T47D (cell line): ENCODE measurements at places on chromosomes 7 and 10.

DNA sequence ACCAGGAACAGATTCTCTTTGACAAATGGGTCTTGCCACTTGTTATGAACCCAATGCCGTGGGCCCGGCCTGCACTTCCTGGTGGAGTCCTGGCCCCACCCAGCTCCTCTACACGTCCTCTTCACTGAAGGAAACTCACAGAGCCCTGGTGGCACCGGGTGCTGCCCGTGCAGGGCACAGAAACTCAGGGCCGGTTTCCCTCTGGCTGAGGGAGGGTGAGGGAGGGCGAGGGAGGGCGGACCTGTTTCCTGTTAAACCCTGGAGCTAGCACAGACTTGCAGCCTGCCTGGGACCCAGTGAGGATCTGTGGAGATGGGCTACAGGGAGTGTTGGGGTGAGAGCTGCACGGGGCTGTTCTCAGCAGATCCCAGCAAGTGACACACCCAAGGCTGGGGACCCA lies 596.3 kb downstream of the PTPRN2 start:
- DNase-seq: no peak

DNA sequence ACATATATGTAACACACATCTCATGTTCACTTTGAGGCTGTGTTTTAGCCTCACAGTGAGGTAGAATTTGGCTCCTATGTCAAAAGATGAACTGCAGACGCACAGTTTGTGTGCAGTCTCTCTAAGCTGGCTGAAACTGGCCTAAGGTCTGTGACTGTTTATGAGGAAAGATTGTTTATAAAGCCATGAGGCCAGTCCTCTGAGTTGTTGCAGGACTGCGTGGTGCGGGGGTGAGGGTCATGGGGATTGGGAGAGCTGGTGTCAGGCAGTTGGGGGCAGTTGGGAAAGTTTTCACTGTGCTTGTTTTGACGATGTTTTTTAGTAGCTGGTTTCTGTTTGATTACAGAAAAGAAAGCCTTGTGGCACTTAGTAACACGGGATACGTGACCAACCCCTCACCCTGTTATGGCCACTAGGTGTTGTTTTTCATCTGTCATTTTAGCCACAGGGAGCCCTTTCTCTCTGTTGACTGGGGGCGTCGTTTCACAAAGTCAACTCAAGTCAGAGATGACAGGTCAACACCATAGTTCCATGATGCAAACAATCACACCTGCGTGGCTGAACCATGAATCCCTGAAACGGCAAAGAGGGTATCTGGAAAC lies 310.9 kb downstream of the CCDC3 start:
- no peak for DNase-seq

GRCh38 chr7:121301446-121302213 lies 27.2 kb upstream of the WNT16 start:
- no peak for DNase-seq

- DNase-seq: peak; percentile 79
Measured at GRCh38 chr7:50492770-50493519, 42.8 kb upstream of the FIGNL1 start.

DNA sequence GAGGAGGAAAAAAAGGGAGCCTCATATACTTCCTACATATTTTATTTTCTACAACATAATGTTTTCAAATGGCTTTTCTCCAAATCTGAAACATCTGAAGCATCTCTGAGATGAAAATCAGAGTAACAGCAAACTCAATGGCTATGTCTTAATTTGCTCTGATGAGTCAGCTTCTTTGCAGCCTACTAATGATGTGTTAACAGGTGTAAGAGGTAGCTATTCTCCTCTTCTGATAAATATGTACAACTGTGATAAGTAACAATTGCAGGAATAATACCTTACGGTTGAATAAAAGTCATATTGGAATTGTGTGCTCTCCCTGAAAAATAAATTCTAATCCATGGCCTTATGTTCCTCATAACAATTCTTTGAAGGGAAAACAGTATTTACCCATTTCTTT lies 45.2 kb downstream of the GNAT3 start:
- no peak for DNase-seq

GRCh38 chr10:71880425-71881306 lies 29.6 kb upstream of the PSAP start:
- DNase-seq: no peak

GRCh38 chr7:157961731-157962457 lies 625.1 kb downstream of the DNAJB6 start:
- no peak for DNase-seq

GRCh38 chr7:130959743-130960207 lies 225.8 kb upstream of the KLF14 start:
- no peak for DNase-seq

- DNase-seq: no peak
Measured at GRCh38 chr10:48542471-48543181, 62.2 kb downstream of the ARHGAP22 start.

GRCh38 chr7:66419210-66419609 lies 209.5 kb upstream of the KCTD7 start:
- DNase-seq: no peak

DNA sequence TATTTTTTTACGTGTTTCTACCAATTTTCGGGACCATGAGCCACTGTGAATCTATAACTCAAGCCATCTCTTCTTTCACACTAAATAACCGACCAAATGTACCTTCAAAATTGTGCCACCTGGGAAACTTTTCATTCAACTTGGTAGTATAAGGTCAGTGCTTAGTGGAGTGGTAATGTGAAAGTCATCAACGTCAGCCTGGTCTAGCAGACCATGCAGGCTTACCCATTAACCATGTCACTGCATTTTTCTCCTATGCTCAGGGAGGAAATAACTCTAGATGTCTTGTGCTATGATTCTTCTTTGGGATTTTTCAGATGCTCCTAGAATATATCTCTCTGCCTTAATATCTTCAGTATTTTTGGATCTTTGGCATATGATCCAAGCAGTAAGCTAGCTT lies 1075.4 kb upstream of the POT1 start:
- DNase-seq: no peak

- DNase-seq: no peak
Measured at GRCh38 chr10:24477915-24478314, 245.8 kb downstream of the ARHGAP21 start.

DNA sequence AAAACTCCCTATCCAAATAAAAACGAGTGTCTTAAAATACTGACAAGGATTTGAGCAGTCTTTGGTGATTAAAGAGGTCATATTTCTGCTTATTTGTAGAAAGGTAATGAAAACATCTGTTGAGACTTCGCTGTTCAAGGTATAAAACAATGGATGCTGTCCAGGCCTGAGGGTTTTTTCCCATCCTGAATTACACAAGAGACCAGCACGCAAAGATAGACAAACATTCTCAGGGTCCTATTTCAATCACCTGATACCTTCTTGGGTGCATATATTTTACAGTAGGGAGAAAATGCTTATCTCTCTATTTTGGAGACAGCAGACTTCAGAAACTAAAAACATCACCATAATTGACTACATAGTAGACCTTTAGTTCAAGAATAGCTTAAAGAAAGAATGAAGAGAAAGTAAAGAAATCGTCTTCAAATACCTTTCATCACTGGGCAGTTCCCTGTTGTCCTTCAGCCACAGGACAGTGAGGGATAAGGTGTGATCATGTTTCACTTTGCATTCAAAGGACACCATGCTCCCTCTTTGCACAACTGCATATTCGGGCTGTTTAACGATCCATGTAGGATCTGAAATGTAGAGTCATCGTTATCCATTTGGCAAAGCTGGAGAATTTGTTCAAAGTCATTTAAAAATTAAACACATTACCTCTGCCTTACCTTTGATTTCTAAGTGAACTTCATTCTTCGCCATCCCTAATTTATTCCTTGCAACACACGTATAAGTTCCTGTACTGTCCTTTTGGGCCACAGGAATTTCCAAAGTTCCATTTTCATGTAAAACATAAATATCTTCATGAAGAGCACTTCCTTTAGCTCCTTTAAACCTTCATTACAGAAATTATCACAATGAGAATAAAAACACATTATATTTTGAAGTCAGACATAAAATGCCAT lies 63.7 kb upstream of the LAMB4 start:
- peak; percentile 9 for DNase-seq
